ENCODE measurements at places on chromosomes 2 and 18.

- DNase-seq: no peak
These were observed 78.9 kb upstream of the OTOS start for GRCh38 chr2:240219208-240219890.

DNA sequence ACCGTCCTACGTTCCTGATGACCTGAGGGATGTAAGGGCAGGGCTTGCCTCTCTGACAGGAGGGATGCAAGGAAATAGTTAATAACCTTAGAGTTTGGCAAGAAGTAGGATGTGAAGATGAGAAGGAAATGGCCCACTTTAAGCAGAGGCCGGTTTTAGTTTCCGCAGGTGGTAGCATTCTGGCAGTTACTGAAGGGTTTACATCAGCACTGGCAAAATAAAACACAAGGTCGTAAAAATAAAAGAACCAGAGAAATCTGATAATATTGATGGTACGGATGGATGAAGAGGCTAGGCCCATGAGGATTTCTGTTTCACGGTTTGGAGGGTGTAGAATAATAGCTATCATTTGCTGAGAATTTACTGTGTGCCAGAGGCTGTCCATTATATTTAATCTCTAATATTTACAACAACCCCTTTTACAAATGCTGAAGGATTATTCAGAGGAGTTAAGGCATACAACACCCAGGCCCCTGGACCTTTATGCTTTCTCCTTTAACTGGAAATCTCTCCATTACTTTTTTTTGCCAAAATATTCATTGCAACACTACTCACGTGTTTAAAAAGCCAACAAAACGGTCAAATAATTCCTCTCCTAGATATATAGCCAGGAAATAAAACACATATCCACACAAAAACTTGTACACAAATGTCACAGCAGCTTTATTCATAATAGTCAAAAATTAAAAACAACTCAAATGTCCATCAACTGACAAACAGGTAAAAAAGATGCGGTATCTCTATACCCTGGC, 28.5 kb downstream of the DAPL1 start:
- DNase-seq: no peak

GRCh38 chr2:1219901-1220573, 193.2 kb upstream of the TPO start:
- no peak for DNase-seq

DNA sequence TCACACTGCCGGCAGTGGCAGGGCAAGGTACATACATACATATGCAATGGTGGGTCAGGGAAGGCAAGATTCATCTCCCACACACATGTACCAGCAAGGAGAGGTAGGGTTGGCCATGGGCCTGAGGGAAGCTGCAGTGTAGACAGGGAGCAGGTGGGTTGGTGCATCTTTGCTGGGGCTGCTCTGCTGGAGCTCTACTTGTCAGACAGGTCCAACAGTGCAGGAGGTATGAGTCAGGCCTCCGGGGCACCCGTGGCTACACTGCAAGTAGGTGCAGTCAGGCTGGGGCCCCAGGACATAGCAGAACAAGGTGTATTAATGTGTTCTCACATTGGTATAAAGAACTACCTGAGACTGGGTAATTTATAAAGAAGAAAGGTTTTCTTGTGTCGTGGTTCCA, 281.1 kb upstream of the COL3A1 start:
- no peak for DNase-seq

- DNase-seq: no peak
These were observed 79.2 kb downstream of the ZDBF2 start for GRCh38 chr2:206353685-206354084.

DNA sequence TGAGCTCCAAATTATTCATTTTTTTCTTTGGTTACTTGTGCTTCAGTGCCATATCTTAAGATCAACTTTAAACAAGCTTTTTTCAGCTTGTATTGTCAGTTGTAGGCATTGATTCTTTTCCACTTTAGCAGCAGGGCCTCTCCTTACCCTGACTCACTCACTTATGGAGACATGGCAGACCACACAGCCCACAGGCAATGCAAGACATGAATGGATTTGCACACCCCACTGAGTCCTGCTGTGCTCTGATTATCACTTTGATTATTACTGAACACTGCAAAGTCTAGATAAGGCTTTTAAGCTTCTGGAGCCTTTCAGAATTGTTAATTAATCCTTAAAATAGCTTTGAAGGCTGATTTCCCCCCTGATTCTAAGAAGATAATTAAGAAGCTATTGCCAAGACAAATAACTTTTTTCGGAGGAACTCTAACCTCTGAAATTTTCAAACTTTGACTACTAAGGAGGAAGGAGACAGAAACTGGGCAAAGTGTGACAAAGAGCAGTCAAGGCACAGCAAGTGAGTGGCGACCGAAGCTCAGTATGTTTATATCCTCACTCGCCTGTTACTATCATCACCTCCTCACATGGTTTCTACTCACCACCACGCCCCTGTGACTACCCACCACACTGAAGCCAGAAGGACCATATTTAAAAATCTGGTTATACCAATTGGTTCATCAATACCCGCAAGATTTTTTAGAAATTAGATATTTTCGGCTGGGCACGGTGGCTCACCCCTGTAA, 43.3 kb downstream of the CACNB4 start:
- no peak for DNase-seq

GRCh38 chr2:189602233-189602632, 21.6 kb upstream of the SLC40A1 start:
- no peak for DNase-seq

Measured in T-helper 2 cell treated with Interferon-gamma antibody and Interleukin-4, amounts not matched to agents 5 μg/mL and 100 μg/mL, for 36 hours (primary cell).